CD4-positive, alpha-beta T cell (primary cell): ENCODE measurements at places on chromosomes 2 and 18.

GRCh38 chr2:153391131-153391530 lies 87.4 kb downstream of the RPRM start:
- DNase-seq: no peak

DNA sequence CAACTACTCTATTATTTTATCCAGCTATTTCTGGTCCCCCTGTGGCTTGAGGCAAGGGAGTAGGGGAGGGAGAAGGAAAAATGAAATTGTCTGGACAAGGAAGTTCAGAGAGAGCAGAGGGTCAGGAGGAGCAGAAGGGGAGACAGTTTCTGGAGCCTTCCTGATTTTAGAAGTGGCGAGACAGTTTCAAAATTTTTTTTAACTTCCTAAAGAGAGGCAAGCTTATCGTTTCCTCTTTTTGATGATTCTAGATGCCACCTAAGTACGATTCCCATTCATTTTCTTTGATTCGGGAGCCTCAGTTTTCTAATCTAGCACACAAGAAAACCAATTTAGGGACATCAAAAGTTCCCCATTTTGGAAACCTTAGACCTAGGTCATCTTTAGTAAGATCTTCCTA lies 96.9 kb upstream of the B3GNT2 start:
- DNase-seq: no peak

GRCh38 chr2:228917220-228917619 lies 353.9 kb downstream of the PID1 start:
- no peak for DNase-seq

DNA sequence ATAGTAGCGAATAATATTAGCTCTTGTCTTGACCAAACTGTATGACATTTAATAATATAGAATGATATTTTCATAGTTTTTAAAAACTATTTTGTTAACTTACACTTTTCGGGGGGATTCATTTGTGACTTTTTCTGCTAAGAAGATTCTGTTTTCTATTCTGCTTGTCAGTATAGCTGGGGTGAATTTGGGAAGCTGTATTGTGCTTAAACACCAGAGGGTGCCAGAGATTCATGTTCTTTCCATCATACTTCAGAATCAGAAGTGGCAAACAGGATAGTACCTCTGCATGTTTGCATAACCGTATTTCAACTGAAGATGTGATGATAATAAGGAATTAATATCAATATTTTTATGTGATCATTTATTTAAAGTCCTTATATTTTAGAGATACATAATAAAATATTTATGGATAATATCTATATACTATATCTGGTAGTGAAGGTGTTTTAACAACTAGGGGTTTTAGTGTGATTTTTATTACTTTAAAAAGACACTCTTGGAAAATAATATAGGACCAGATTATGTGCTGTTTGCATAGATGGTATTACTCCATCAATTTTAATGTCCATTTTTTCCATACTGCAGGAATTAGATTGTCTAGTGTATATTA lies 81.0 kb downstream of the TAF4B start:
- no peak for DNase-seq

DNA sequence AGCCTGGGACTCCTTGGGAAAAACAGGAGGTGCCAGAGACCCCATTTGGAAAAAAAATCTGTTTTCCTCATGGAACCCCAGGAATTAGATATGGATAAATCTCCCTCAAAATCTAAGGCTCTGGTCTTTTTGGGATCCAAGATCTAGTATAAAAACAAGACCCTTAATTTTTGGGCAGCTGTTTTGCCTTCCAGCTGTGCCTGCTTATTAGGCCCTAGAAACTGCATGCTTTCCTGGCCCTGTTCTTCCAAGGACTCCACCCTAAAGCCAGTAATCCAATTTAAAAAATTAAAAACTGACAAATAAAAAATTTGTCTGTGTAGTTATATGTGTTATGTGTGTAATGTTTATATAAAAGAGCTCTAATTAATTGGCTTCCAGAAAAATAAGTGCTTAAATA lies 274.6 kb downstream of the STK39 start:
- no peak for DNase-seq

- DNase-seq: no peak
These were observed 1.2 kb downstream of the IDH1 start for GRCh38 chr2:208253600-208254117.

DNA sequence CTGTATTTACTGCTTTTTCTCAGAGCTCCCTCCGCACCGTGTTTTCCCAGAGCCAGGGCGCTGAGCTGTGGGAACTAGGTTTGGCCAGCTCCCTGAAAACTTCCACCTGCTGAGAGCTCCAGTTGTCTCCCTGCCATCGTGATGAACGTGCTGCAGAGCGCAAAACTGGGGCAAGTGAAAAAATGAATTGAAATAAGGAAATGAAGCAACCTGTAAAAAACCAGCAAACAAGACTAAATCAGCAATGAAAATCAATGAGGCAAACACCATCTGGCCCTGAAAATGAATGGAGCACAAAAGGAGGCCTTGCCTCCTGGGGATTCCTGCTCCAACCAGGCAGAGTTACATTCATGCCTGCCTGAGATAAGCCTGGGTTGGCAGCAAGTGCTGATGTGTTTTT lies 129.9 kb downstream of the MARCHF4 start:
- DNase-seq: no peak

DNA sequence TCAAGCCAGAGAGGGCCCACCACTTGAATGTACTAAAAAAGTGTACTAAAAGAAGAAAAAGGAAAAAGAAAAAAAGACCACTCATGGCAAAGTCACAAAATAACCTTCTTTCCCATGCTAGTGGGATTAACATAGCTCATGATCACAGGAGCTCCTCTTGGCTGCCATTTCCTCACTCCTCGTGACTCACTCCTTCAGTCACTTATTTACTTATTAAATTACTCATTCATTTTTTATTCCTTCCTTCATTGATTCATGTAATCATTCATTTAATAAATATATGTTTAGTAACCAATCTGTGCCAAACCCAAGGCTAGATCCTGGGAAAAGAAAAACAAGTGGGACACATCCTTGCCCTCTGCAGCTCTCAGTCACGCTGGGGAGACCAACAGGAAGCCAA lies 300.5 kb downstream of the INSIG2 start:
- DNase-seq: no peak

- no peak for DNase-seq
These were observed 163.0 kb upstream of the SPHKAP start for GRCh38 chr2:228344531-228344930.

GRCh38 chr2:226839161-226839560 lies 3.3 kb downstream of the RHBDD1 start:
- peak; percentile 59 for DNase-seq

DNA sequence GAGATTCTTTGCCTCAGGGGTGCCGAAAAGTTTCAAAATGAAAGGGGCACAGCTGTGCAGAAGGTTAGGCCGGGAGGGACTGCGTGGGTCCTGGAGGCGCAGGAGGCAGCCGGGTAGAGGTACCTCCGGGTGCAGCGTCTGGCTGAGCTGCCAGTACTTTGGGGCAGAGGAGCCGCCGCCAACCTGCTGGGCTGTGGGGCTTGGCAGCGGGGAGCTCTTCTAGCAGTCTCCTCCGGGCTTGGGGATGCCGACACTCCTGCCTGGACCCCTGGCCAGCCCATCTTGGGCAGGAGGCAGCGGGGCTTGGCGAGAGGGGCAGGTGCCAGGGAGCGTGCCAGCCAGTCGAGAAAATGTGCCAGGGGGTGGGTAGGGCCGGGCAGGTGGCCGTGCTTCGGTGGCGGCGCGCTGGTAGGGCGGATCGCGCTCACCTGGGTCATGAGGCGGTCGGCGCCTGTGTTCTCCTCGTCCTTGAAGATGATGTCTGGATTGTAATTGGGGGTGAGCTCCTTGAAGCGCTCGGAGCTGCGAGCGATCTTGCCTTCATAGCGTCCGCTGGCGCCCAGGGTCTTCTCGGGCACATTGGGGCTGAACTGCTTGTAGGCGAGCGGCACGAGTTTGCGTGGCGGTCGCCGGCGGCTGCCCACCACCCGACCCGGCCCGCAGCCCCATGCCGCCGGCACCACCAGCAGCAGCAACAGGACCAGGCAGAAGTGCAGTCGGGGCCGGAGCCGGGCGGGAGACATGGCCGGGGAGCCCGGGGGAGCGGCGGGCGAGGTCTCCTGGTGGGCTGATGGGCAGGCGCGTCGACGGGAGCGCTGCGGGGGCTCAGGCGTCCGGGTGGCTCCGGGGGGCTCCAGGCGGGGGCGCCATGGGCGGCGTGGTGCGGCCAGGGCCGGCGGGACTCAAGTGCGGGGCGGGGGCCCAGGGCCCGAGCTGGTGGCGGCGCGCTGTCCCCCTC lies 717 bp downstream of the IHH start:
- no peak for DNase-seq

GRCh38 chr2:72326759-72327158 lies 179.1 kb upstream of the CYP26B1 start:
- no peak for DNase-seq

GRCh38 chr18:23301972-23302371 lies 151.1 kb upstream of the RIOK3 start:
- DNase-seq: no peak

DNA sequence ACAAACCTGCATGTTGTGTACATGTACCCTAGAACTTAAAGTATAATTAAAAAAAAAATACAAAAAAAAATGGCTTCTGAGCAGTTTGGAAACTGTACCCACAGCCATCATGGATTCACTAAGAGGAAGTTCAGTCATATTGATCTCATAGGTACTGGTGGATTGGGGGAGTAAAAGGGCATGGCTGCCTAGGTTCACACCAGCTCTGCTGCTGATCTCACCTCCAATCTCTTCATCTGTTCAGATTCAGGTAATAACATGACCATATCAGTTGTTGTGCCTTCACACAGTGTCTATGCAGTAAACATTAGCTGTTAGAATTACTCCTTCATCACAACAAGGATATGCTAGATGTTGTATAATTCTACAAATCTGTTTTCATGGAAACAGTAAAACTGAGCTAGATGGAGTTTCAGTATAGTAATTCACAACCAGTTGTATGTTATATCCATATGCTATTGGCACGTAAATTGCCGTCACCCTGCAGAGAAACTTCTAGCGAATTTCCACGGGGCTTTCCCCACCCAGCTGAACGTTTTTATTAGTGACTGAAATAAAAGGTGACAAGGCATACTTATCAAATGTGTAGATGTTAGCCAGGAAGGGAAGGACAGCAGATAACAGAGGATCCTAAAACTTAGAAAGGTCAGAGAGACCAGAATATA lies 59.3 kb upstream of the ITM2C start:
- no peak for DNase-seq

DNA sequence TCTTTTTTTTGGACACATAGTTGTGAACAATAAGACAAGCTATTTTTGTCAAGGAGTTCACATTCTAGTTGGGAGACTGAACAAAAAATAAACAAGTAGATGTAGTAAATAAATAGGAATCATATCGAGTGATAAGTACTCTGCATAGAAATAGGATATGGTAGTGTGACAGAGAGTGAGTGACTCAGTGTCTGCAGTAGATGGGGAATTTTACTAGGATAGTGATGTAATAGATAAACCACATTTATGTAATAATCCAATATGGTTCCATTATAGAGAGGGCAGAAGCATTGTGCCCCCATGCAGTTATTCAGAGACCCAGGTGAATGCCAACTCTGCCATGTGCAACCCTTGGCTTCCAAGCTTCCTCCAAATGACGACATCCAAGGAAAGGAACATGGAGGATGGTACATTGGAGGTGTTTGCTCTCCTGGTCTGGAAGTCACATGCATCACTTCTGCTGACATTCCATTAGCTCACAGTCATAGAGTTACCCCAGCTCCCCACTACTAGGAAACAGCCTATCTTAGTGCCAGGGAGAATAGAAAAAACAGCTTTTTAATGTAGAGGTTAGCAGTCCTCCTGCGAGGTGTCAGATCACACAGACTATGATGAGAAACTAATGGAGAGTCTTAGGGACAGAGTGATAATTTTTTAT lies 595.4 kb downstream of the NYAP2 start:
- DNase-seq: peak; percentile 12

GRCh38 chr2:111071600-111072171 lies 49.0 kb upstream of the BCL2L11 start:
- DNase-seq: no peak

DNA sequence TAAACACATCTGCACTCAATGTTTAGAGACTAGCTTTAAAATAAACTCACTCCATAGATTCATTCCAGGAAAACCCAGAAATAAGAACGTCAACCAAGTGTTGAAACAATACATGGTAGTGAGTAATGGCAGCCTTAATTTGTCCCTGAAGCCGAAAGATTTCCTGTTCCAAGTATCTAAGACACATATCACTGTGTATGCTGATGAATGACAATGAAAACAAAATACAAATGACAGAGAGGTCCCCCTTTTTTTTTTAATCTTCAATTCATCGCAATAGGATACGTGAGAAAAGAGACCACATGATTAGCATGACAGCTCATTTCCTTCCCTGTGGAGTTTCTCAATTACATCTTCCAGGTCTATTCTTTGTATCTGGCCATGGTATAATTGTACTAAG lies 160.5 kb upstream of the STK17B start:
- no peak for DNase-seq

GRCh38 chr18:49959176-49959575 lies 145.8 kb upstream of the ACAA2 start:
- no peak for DNase-seq

GRCh38 chr2:24491542-24492420 lies 727 bp downstream of the NCOA1 start:
- DNase-seq: peak; percentile 22

- DNase-seq: no peak
These were observed 90.0 kb upstream of the PPP1CB start for GRCh38 chr2:28661589-28662001.

DNA sequence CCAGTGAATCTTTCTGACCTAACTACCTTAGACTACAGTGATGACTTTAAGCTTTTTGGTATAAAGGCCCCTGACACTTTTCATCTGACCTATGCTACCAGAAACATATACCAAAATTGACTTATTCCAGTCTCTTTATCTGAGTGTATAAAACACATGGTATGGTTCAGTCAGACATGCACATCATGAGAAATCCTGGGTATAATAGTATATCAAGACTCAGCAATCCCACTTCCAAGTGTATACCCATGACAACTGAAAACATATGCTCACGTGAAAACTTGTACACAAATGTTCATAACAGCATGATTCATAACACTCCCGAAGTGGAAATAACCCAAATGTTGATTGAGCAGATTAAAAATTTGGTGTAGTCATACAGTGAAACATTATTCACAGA lies 70.0 kb upstream of the RPRM start:
- no peak for DNase-seq

DNA sequence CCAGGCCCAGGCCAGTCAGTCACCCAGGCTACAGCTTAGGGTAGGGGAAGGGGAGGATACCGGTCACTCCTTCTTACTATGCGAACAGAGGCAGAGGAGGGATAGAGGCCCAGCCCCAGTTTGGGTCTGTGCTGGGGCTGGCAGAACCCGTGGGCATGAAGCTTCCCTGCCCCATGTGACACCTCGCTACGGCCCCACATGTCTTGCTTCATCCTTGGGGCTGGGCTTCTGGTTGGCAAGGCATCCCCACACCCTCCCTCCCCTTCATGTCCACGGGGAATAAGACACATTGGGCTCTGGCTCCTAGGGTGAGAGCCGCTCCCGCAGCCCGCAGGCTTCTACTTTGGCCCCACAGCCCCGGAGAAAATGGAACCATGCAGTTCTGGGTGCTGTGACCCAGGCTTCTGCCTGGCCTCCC lies 32.4 kb downstream of the HS1BP3 start:
- no peak for DNase-seq

- DNase-seq: no peak
These were observed 239.3 kb downstream of the ERBB4 start for GRCh38 chr2:212299333-212299732.
